PC-3 (cell line): ENCODE measurements at places on chromosomes 6 and 20. TPM values are rescaled to one million over a fixed set of nuclear protein-coding genes. Genes with fewer than 3 reads are reported as not detected.

Gene GABBR1
- 5.5 and 7.0 TPM in 2 replicates for total RNA-seq

Gene SLC22A23
- total RNA-seq: 5.7 and 8.2 TPM in 2 replicates

Gene LKAAEAR1
- total RNA-seq: 0.98 and 1.1 TPM in 2 replicates

Gene LGSN
- total RNA-seq: not detected in 2 replicates

Gene MYBL2
- 95.9 and 103 TPM in 2 replicates for total RNA-seq

Gene GHRH
- total RNA-seq: not detected in 2 replicates

Gene PLN
- not detected in 2 replicates for total RNA-seq

Gene KCNK5
- total RNA-seq: 3.2 and 3.5 TPM in 2 replicates

Gene MATN4
- total RNA-seq: 0.33 TPM in 1 of 2 replicates, not detected in the other

Gene IRF4
- 0.15 TPM in 1 of 2 replicates, not detected in the other for total RNA-seq

Gene SAPCD1
- 4.2 and 6.0 TPM in 2 replicates for total RNA-seq

Gene STXBP5
- 12.9 and 18.4 TPM in 2 replicates for total RNA-seq

Gene EYA2
- total RNA-seq: 0.29 and 0.33 TPM in 2 replicates

Gene C20orf204
- total RNA-seq: 2.1 and 3.4 TPM in 2 replicates

Gene TAAR5
- not detected in 2 replicates for total RNA-seq

Gene COL12A1
- total RNA-seq: 24.2 and 41.2 TPM in 2 replicates

Gene CPXM1
- total RNA-seq: not detected in 2 replicates

Gene RCAN2
- not detected in 2 replicates for total RNA-seq

Gene SMLR1
- total RNA-seq: not detected in 2 replicates

Gene B3GAT2
- not detected in 2 replicates for total RNA-seq

Gene ANKEF1
- total RNA-seq: 11.6 and 13.1 TPM in 2 replicates

Gene MAFB
- total RNA-seq: 0.04 TPM in 1 of 2 replicates, not detected in the other

Gene HLA-DMA
- 1.7 and 3.0 TPM in 2 replicates for total RNA-seq

Gene BANF2
- total RNA-seq: not detected in 2 replicates

Gene VSTM2L
- total RNA-seq: 45.8 and 56.4 TPM in 2 replicates

Gene CD83
- total RNA-seq: 13.0 and 15.2 TPM in 2 replicates

Gene MCCD1
- not detected in 2 replicates for total RNA-seq

Gene PROKR2
- total RNA-seq: not detected in 2 replicates

Gene NOP56
- total RNA-seq: 570 and 642 TPM in 2 replicates

Gene TFAP2C
- total RNA-seq: 36.3 and 37.6 TPM in 2 replicates

Gene COL20A1
- total RNA-seq: not detected in 2 replicates

Gene STMN3
- 15.8 and 24.5 TPM in 2 replicates for total RNA-seq

Gene DACT2
- total RNA-seq: not detected in 2 replicates

Gene AGPAT4
- 3.8 and 3.9 TPM in 2 replicates for total RNA-seq

Gene MAP3K4
- 24.9 and 27.9 TPM in 2 replicates for total RNA-seq

Gene IPCEF1
- total RNA-seq: 0.12 and 0.29 TPM in 2 replicates

Gene DDO
- total RNA-seq: not detected in 2 replicates

Gene LINC00237
- total RNA-seq: not detected in 2 replicates

Gene TDP2
- 20.6 and 24.2 TPM in 2 replicates for total RNA-seq

Gene NRN1
- total RNA-seq: not detected in 2 replicates

Gene TBX18
- total RNA-seq: not detected in 2 replicates

Gene RSPO3
- not detected in 2 replicates for total RNA-seq

Gene WDR27
- total RNA-seq: 20.0 and 28.3 TPM in 2 replicates

Gene ID4
- total RNA-seq: 1.2 and 1.4 TPM in 2 replicates

Gene OPN5
- not detected in 2 replicates for total RNA-seq

Gene TRAPPC3L
- not detected in 2 replicates for total RNA-seq

Gene DLL1
- total RNA-seq: 0.84 and 1.2 TPM in 2 replicates

Gene PDYN
- not detected in 2 replicates for total RNA-seq

Gene PNPLA1
- total RNA-seq: 0.29 TPM in 1 of 2 replicates, not detected in the other
